ENCODE measurements at places on chromosomes 7 and 10. TPM values are rescaled to one million over a fixed set of nuclear protein-coding genes. Genes with fewer than 3 reads are reported as not detected.

GRCh38 chr10:6195846-6196245, 6.9 kb upstream of the PFKFB3 start:
- no peak overlapping the region for H3K27ac ChIP-seq
- no peaks in the 10 kb centered on the region for H3K36me3 ChIP-seq
- no peak for DNase-seq
- no peaks in the 10 kb centered on the region for H3K27me3 ChIP-seq

GRCh38 chr10:31319602-31320549, 860 bp downstream of the ZEB1 start:
- no peaks in the 10 kb centered on the region for H3K27me3 ChIP-seq
- H3K27ac ChIP-seq: peak overlapping the region; percentile 81
- peak overlapping the region; percentile 68 for H3K4me3 ChIP-seq
- H3K36me3 ChIP-seq: no peaks in the 10 kb centered on the region
- no peaks in the 10 kb centered on the region for H3K4me1 ChIP-seq

DNA sequence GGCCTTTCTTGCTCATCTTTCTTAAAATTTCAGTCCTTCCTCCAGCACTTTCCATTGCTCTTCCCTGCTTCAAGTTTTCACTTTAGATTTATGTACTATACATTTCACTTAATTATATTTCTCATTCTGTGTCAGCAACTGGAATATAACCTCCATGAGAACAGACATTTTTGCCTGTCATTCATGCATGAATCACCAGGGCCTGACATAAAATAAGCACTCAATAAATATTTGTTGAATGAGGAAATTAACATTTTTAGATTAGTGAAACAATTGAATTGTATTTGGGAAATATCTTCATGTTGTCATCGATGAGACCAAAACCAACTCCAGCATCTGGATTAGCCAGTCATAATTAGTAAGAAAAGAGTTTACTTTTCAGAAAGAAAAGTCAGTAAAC, 6.1 kb downstream of the SAMD9L start:
- peaks cover 23% of the 10 kb centered on the region for H3K36me3 ChIP-seq
- H3K27me3 ChIP-seq: no peaks in the 10 kb centered on the region
- no peak overlapping the region for H3K27ac ChIP-seq

DNA sequence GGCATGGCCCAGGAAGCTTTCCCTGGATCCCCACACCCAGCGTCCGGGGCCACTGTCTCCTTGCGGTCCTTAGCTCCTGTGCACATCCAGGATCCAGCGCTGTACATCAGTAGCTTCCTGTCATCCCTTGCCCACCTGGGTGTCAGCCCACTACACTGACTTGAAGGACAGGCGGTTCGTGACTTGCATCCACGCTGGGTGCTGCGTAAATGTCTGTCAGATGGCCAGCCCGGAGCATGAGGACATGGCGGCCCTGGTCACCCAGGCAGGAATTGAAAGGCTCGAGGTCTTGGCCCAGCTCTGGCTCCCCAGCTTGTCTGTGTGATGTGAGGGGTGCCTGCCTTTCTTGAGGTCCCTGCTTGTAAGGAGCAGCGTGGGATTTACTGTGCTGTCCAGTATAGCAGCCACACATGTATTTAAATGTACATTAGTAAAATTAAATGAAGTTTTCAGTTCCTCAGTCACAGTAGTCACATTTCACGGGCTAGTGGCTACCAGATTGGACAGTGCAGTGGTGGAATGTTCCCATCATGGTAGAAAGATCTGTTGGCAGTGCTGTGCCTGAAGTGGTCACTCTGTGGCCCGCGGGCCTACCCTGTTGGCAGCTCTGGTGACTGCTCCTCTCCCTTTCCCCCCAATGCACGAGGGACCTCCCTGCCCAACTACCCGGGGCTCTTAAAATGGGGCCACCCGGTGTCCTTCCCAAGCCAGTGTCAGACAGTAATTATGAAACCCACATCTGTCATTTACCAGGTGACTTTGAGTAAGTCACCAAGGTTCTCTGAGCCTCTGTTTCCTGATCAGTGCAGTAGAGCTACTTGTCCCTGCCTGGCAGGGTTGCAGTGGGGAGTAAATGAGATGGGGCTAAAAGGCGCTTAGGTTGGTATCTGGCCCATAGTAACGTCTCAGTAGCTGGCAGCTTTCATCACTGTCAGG, 97.8 kb upstream of the PPIF start:
- H3K27me3 ChIP-seq: no peaks in the 10 kb centered on the region
- H3K4me3 ChIP-seq: no peak overlapping the region
- DNase-seq: no peak
- peaks cover 80% of the 10 kb centered on the region for H3K4me1 ChIP-seq
- no peaks in the 10 kb centered on the region for H3K36me3 ChIP-seq

- DNase-seq: no peak
- H3K4me1 ChIP-seq: no peaks in the 10 kb centered on the region
- H3K36me3 ChIP-seq: no peaks in the 10 kb centered on the region
Measured at GRCh38 chr10:47179291-47179647, 120.7 kb upstream of the GDF10 start.

DNA sequence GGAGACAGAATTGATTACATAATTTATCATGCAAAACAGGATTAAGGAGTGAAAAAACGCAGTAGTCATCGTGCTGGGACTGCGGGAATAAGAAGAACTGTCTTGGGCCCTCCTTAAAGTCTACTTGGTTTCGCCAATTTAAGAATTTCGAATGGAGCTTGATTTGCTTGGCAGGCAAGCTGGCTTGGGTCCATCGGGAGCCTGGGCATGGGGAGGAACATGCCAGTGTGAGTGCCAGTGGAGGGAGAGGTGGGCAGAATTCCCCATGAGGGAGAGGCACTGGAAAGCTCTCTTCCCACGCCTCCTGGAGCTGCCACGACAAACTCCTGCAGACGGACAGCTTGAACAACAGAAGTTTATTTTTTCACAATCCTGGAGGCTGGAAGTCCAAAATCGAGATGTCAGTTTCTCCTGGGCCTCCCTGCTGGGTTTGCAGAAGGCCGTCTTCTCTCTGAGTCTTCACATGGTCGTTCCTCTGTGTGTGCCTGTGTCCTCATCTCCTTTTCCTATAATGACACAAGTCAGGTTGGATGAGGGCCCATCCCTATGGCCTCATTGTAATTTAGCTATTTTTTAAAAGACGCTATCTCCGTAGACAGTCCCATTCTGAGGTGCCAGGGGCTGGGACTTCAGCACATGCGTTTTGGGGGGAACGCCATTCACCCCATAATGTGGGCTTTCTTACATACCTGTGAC, 528.7 kb upstream of the DPP6 start:
- H3K27ac ChIP-seq: no peak overlapping the region
- no peak overlapping the region for H3K4me3 ChIP-seq
- no peaks in the 10 kb centered on the region for H3K27me3 ChIP-seq
- DNase-seq: no peak
- no peaks in the 10 kb centered on the region for H3K36me3 ChIP-seq

GRCh38 chr7:136555933-136556332, 312.5 kb upstream of the CHRM2 start:
- H3K27me3 ChIP-seq: no peaks in the 10 kb centered on the region
- no peaks in the 10 kb centered on the region for H3K36me3 ChIP-seq
- H3K27ac ChIP-seq: no peak overlapping the region
- DNase-seq: peak; percentile 30
- no peak overlapping the region for H3K4me3 ChIP-seq

DNA sequence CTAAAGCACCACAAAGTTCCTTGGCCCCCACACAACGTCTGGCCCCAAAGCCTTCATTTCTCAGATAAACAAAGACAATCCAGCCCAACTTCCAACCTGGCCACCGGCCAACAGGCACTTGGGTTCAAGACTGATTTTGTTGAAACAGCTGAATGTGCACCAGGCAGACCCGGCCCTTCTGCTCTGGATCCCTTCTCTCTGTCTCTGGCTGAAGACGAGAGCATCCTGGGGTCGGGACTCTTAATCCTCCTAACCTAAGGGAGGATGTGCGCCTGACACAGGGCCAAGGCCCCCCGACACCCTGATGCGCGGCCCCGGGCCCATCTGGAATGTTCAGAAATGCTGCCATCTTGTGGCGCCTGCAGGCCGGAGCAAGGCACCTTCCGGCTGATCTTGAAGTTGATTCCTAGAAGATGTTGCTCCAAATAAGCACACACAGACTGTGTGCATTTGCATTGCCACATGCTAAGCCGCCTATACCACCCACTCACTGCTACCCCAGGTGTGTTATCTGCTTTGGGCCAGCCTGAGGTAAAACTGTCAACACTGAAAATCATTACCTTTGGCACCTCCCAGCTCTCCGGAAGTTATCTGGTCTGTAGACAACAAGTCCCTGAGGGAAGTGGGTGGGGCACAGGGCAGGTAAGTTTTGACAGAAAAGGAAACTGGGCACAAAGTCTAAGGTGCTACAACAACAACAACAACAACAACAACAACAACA, 98.4 kb upstream of the HABP2 start:
- no peaks in the 10 kb centered on the region for H3K27me3 ChIP-seq
- no peak overlapping the region for H3K27ac ChIP-seq
- peaks cover 8% of the 10 kb centered on the region for H3K4me1 ChIP-seq
- DNase-seq: peak; percentile 76
- no peak overlapping the region for H3K4me3 ChIP-seq
- no peaks in the 10 kb centered on the region for H3K36me3 ChIP-seq

GRCh38 chr7:129210256-129210988, 14.4 kb upstream of the AHCYL2 start:
- no peak overlapping the region for H3K27ac ChIP-seq
- H3K27me3 ChIP-seq: no peaks in the 10 kb centered on the region
- H3K36me3 ChIP-seq: no peaks in the 10 kb centered on the region
- peak; percentile 84 for DNase-seq
- H3K4me1 ChIP-seq: peaks cover under 1% of the 10 kb centered on the region

DNA sequence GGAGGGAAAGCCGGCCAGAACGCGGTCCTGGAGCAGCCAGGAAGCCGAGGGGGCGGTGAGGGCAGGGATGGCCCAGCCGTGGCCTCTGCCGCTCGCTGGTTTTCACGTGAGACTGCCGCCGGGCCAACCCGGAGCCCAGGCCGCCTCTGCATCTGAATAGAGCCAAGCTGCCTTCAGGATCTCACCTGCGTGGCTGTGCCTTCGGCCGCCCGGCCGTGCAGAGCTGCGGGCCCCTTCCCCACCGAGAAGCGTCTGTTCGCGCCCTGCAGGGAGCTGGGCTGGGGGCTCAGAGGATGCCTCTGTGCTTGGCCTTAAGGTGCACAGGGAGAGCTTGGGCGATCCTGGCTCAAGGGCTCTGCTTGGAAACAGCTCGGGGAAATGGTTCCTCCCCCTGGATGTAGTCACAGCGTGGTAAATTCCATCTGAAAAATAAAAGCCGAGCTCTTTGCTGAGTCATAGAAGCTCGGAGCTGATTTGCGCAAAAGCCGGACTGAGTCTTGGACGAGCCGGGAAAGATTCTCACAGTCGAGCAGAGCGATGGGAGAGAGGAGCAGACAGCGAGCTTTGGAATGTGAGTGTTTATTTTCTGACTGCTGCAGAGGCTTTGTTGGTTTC, at the start of gene JAKMIP3:
Gene JAKMIP3 (plus strand): TSS at position 456 of the 615 bp plus-strand sequence. CDS start 38,863 bp downstream, outside the sequence.
- peak within 1 kb of the TSS; percentile 21 for H3K4me3 ChIP-seq
- H3K27ac ChIP-seq: peak within 1 kb of the TSS; percentile 66
- H3K27me3 ChIP-seq: no peaks in the 10 kb centered on the region
- H3K4me1 ChIP-seq: peaks cover 9% of the 10 kb centered on the region
- peak; percentile 69 for DNase-seq
- no peaks in the 10 kb centered on the region for H3K36me3 ChIP-seq

GRCh38 chr10:83725567-83725966, 413.7 kb upstream of the GHITM start:
- no peak overlapping the region for H3K27ac ChIP-seq
- H3K4me3 ChIP-seq: no peak overlapping the region
- no peaks in the 10 kb centered on the region for H3K27me3 ChIP-seq
- no peaks in the 10 kb centered on the region for H3K36me3 ChIP-seq
- no peaks in the 10 kb centered on the region for H3K4me1 ChIP-seq
- no peak for DNase-seq

The AGMO gene
- 2.0 TPM for total RNA-seq

The OPN4 gene
- 0.24 TPM for total RNA-seq

All from thyroid gland (tissue), 4 donors.